Retinal pigment epithelial cell (primary cell): ENCODE measurements at places on chromosomes 11 and 22.

GRCh38 chr11:109109571-109110315 lies 312.2 kb upstream of the C11orf87 start:
- no peak for DNase-seq

GRCh38 chr11:36007127-36007655 lies 63.3 kb downstream of the LDLRAD3 start:
- no peak for DNase-seq

DNA sequence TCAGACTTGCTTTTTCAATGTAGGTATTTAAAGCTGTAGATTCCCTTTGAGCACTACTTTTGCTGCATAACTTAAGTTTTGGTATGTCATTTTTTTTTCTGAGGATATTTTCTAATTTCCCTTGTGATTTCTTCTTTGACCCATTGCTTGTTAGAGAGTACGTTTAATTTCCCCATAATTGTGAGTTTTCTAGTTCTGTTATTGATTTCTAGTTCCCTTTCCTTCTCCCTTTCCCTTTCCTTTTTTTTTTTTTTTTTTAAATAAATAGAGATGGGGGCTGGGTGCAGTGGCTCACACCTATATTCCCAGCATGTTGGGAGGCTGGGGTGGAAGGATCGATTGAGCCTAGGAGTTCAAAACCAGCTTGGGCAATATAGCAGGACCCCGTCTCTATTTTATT lies 30.8 kb downstream of the UBE2L3 start:
- no peak for DNase-seq

DNA sequence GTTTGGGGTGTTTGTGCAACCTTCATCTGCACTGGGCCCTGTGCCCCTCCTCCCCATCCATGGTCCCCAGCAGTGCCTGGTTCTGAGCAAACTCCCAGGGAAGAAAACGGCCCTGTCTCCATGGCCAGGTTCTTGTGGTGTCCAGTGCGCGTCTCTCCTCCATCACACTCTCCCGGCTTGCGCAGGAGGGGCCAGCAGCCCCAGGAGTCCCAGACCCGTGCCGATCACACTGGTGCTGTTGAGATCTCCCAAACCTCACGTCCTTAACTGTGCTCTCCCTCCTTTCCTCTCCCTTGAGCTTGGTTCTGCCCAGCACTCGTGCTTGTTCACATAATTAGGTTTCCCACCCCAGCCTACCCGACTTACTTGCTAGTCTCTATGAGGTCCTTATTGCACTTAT lies 10.9 kb upstream of the GRK2 start:
- DNase-seq: no peak

GRCh38 chr11:86507249-86507845 lies 132.7 kb downstream of the CCDC81 start:
- no peak for DNase-seq

GRCh38 chr22:45840483-45840882 lies 136.5 kb downstream of the WNT7B start:
- no peak for DNase-seq

DNA sequence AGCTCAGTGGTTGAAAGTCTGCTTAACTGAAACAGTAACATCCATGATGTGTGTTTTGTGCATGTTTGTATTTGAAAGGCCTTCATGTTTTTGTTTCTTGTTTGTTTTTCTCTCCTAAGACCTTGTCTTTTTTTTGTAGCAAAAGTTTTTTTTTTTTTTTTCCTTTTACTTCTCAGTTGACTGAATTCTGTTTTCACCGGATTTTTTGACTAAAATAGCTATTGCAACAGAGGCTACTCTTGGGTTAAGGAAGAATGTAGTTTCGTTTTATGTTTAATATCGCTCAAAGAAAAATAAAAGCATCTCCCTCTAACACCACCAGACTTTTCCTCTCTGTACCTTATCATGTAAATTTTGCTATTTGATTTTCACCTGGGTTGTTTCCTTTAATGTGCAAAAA lies 15.1 kb downstream of the APOL6 start:
- DNase-seq: no peak

- no peak for DNase-seq
These were observed 1.3 kb downstream of the DENND5A start for GRCh38 chr11:9263840-9264315.

DNA sequence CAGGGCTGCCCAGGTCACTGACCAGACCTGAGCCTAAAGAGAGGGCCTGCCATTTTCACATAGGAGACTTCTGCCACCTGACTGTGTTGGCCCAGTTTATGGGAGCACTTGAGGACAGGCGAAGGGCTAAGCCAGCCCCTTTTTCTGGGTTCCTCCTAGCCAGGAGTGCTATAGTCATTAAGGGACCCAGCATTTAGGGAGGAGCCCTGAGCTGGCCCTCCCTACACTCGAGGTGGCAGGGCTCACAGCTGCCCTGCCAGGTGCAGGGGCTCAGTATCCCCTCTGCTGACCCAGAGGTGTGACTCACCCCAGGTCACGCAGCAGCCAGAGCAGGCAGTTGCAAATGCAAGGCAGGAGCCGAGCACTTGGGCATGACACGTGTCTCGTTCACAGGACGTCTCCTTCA lies 86.3 kb upstream of the CRYBB3 start:
- DNase-seq: no peak
